T-helper 1 cell (primary cell): ENCODE measurements at places on chromosomes 12 and 14.
A peak's percentile ranks its signal among the peaks of the same experiment; 100 is the strongest.

DNA sequence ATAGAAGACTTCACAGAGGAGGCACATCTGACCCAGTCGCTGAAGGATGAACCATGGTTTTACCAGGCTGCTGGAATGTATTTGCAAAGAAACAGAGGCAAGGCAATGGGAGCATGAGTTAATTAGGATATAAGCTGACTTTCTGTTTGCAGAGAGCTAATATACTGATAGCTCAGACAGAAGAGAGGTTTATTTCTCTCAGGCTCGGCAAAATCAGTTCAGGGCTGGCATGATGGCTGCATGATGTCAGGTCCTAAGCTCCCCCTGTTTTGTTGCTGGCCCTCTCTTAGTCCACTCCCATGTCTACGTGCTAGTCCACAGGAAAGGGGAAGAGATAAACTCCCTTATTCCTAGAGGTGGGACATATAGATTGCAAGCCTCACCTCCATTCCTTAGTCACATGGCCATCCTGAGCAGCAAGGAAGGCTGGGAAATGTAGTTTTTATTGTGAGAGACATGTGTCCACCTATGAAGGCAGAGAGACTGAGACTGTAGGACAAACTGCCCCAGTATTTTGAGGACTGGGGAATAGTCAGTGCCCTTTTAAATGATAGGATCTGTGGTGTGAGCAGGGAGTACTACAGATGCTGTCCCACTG is 224.5 kb downstream of the VRK1 start:
- no peak for DNase-seq

DNA sequence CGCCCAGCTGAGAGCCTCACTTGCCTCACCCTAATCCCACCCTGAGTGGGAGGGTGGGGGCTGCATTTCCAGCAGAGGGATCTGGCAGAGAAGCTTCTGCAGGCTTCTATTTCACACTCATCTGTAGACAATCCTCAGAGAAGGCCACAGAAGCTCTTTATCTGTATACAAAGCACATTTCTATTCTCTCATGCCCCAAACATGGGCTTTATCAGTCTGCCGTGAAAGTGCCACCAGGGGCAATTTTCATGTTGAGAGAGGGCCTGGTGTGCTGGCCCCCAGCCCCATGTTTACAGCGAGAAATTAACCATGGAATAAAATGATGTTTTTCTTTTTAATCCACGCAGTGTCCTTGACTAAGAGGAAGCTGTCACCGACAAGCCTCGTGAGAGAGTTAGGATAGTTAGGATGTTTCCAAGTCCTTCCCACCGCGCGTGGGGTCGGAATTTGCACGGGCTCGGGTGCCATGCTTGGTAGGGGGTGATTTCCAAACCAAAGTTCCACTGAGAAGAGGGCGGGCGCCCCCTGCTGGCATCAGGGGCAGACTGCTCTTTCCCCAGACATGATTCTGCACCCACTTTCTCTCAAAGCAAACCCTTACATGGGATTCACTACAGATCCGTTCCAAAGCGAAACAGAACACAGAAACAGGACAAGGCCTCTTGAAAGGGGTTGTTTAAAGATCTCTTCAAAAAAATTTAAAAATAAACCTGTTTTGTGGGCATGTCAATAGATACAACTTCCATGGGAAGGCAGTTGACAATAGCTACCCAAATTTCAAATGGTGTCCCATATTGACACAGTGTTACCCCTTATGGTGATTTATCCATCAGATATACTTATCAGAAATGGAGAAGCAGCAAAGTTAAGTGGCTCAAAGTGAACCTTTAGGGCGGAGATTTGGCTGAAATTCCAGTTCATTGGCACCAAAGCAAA is 19.4 kb downstream of the BDKRB1 start:
- DNase-seq = peak; percentile 68

- no peak for DNase-seq
Measured at GRCh38 chr12:117350140-117350539, 11.3 kb downstream of the NOS1 start.

DNA sequence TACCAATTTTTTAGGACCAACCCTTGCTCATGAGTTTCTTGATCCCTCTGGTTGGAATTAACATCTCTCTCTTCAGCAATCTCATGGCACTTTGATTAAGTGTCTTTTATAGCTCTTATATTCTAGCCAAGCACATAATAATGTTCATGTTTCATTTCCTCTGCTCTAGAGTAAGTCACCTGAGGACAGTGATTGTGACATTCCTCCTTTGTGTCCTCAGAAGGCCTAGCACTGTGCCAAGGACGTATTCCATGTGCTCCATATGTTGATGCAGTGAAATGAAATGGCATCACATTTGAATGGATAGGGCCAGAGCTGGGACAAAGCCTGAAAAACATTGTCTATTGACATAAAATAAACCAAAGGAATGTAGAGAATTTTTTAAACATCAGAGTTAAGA is 322.8 kb upstream of the PRICKLE1 start:
- no peak for DNase-seq

DNA sequence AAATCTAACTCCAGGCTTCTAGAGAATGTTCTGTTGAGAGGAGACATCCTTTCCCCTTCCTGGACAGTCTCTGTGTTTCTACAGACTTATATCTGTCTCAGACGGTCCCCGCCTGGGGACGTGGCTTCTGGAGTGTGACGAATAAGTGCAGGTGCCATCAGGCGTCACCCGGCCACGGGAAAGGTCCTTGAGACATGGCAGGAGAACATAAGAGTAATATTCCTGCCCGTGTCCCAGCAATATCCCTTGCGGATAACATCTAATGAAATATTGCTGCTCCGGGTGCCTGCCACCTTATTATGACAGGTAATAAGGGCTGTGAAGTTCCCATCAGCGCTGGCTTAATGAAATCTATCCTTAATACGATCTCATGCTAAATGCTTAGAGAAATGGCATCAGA is 139.6 kb downstream of the PIWIL1 start:
- DNase-seq = no peak

DNA sequence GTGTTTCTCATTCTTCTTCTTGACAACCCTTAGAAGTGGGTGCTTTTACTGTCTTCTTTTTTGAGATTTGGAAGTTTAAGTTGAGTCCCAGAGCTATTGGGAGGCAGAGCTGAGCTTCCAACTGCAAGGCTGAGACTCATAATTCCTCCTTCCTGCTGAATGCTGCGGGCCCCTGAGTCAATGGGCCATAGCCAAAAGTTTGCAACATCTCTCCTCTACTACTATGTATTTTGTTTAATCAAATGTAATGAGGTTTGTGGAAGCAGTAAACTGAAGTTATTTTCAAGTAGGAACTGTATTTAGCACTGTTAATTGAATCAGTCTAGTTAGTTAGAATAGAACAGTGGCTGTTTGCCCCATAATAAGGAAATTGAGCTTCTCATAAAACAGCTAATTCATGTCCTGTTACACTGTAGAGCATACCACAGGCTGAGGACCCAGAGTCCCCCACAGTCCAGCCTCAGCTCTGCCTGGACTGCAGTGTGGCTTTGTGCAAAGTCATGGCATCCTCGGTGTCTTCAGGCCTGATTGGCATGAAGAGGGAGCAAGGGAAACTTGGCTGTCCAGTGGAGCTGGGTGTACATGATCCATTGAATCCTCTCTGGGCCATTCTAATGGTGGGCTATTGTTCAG is 631.7 kb downstream of the VRK1 start:
- DNase-seq = no peak

DNA sequence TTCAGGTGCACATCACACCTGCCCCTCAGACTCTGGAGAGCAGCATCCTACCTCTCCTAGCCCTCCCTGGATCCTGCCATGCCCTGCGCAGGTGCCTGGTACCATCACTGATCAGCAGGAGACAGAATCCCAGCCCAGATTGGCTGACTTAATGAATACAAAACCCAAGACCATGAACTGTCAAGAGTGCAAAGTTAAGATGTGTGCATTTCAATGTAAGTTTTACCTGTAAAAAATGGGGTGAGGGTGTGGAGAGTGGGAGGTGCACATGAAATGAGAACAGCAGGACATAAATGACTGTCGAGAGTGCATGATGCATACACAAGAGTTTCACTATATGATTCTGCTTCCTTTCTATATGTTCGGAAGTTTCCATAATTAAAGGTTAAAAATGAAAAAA is 57.9 kb upstream of the GPR68 start:
- no peak for DNase-seq

DNA sequence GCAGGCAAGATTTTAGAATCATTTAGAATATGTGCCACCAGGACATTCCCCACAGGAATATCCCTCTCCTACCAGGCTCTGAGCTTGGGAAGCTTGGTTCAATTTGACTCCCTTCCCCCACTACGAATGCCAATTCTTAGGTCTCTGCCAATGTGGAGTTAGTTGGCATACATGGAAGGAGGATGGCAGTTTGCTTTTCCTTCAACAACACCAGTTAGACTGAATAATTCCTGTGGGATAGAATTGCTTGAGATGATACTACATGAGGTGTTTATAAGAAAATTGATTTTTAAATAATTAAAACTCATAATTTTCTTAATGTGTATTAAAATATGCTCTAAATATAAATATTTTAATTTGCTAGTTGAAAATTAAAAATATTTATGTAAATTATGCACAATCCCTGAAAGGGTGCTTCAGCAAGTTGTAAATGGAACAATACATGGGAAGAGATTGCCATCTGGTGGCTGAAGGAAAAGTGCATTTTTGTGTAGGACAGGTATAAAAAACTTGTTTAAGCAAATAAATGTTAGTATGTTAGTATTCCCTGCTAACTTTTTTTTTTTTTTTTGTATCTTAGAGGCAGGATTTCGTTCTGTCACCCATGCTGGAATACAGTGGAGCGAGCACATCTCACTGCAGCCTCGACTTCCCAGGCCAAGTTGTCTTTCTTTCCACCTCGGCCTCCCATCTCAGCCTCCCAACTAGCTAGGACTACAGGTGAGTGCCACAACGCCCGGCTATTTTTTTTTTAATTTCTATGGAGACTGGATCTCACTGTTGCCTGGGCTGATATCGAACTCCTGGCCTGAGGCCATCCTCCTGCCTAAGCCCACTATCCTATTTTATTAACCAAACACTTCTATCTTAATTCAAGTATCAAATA is 25.8 kb upstream of the STRAP start:
- DNase-seq = no peak

- no peak for DNase-seq
Measured at GRCh38 chr14:61106271-61106958, 125.4 kb downstream of the SLC38A6 start.

DNA sequence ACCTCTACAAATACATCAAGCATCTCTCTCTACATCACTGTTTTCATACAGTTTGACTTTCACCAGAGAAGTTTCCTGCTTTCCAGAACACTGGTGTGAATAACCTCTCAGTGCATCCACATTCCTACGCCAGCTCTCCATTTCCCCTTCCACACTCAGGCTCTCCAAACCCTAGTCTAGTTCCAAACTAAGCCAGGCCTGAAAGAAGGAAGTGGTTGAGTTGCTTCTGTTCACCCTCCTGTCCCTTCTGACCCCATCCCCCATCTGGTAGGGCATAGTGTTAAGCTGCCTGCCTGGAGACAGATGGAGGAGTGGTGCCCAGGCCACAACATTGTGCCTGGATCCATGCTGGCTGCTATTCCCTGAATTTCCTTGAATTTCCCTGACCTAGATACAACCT is 132.4 kb downstream of the GPR65 start:
- no peak for DNase-seq

- DNase-seq = no peak
Measured at GRCh38 chr14:33294419-33294818, 355.7 kb downstream of the NPAS3 start.

GRCh38 chr14:56129933-56130332 is 11.7 kb downstream of the PELI2 start:
- no peak for DNase-seq

GRCh38 chr12:2302711-2303580 is 250.2 kb downstream of the CACNA1C start:
- DNase-seq = no peak

GRCh38 chr14:105471297-105471821 is 3.3 kb upstream of the CRIP2 start:
- no peak for DNase-seq

GRCh38 chr12:47813511-47814196 is 6.0 kb downstream of the HDAC7 start:
- no peak for DNase-seq

DNA sequence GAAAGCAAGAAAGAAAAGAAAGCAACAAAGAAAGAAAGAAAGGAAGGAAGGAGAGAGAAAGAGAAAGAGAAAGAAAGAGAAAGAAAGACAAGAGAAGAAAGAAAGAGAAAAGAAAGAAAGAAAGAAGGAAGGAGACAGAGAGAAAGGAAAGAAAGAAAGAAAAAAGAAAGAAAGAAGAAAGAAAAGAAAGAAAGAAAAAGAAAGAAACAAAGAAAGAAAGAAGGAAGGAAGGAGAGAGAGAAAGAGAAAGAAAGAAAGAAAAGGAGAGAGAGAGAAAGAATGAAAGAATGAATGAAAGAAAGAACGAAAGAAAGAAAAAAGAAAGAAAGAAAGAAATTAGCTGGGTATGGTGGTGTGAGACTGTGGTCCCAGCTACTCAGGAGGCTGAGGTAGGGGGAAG is 400.1 kb upstream of the MDGA2 start:
- DNase-seq = no peak

GRCh38 chr12:75155962-75156361 is 53.7 kb downstream of the KCNC2 start:
- no peak for DNase-seq

DNA sequence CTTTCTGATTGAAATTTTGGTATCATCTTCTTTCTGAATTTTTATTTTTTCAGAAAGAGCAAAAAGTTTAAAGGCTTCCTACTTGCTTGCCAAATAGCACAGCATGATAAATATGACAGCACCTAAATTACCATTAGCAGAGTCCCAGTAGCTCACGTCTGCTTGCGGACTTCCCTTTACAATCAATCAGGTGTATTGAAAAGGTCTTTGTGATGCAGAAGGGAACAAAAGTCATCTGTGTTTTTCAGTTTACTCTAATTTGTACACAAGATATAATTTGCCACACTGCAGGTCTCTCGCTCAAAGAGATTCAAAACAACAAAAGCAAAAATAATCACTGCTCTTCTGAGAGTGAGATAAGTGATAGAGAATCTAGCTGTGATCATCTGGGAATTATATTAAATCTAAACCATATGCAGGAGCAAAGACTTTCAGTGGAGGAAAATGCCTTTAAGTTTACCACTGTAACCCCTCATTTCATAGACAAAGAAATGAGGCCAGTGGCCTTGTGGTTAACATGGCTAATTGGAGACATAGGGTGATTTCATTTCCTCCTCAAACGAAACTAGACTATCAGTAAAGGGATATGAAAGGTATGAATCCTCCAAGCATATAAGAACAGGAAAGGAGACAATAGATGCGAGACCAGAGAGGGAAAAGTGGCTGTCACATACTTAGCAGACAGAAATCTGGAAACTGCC is 240.8 kb upstream of the TMPO start:
- no peak for DNase-seq

- no peak for DNase-seq
Measured at GRCh38 chr14:64614166-64614565, 64.4 kb downstream of the PPP1R36 start.

- no peak for DNase-seq
Measured at GRCh38 chr12:52091061-52091460, 11.6 kb downstream of the SMIM41 start.

DNA sequence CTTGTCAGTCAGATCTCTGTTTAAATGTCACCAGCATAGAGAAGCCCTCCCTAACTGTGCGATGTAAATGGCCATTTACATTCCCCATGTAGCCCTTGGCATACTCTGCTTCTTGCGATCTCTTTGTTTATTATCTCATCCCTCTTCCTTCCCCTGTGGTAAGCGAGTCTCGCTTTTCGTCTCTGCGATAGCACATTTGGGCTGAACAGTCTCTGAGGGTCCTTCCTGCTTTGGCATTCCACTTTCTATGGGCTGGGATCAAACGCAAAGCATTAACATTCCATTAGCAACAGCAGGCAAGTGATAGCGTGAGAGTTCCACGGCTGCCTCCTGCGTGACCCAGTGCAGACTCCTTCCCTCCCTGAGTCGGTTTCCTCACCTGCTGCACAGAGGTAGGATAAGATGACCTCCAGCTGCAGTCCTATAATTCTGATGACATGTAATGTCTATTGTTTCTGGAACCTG is 61.4 kb upstream of the TUNAR start:
- no peak for DNase-seq
